ENCODE measurements at places on chromosomes 4 and X. TPM values are rescaled to one million over a fixed set of nuclear protein-coding genes. Genes with fewer than 3 reads are reported as not detected.

DNA sequence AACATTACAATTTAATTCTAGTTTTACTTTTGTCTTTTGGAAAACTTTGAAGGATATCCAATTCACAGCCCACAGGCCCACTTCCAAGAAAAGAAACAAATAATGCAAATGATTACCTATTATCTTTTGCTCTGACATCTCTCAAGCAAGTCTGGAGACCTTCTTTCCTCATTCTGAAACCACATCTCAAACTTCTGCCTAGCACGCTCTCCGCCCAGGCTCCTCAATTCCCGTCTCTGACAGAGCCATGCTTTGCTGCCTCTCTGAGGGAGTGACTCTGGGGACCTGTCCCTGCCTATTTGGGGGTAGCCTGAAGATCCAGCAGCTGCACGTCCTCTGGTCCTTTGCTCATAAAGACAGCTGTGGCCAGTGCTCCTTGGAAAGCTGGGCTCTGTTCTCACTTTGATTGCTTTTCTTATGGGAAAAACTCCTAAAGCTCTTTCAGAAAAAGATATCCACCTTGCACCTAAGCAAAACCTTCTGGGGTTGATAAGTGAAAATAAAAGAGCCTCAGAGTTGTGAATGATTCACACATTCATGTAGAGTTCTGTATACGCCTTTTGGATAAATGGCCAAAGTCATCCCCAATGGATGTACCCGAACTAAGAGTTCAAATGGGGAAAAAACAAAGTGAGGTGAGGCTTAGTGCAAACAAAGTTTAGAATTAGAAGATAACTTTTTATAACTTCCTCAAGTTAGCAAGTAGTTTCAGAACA, 72.4 kb upstream of the TNIP3 start:
- H3K27ac ChIP-seq: no peak overlapping the region
- no peak for DNase-seq
- H3K4me1 ChIP-seq: no peaks in the 10 kb centered on the region

GRCh38 chrX:131955099-131955777, 67.9 kb upstream of the STK26 start:
- no peaks in the 10 kb centered on the region for H3K4me1 ChIP-seq
- DNase-seq: no peak
- H3K4me3 ChIP-seq: no peak overlapping the region
- H3K27ac ChIP-seq: no peak overlapping the region
- peaks cover 6% of the 10 kb centered on the region for H3K27me3 ChIP-seq

DNA sequence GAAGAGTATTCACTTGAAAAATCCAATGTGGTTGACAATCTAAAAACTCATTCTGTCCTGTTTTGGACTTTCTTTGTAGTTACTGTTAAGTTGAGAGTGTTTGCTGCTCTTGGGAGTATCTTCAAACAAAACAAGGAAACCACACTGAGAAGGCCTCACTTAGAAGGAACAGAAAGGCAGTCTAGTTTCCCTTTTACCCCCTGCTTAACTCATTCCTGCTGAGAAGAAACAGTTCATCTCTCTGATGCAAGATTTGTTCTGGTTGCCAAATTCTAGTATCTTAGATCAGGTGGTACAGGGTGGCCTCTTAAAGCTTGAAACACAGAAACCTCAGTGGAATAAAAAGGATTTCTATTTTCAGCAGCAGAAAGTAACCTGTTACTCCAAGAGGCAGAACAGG, 41.4 kb downstream of the GUCY2F start:
- H3K36me3 ChIP-seq: no peaks in the 10 kb centered on the region
- no peaks in the 10 kb centered on the region for H3K4me1 ChIP-seq
- H3K4me3 ChIP-seq: no peak overlapping the region
- no peaks in the 10 kb centered on the region for H3K27me3 ChIP-seq
- no peak overlapping the region for H3K27ac ChIP-seq

DNA sequence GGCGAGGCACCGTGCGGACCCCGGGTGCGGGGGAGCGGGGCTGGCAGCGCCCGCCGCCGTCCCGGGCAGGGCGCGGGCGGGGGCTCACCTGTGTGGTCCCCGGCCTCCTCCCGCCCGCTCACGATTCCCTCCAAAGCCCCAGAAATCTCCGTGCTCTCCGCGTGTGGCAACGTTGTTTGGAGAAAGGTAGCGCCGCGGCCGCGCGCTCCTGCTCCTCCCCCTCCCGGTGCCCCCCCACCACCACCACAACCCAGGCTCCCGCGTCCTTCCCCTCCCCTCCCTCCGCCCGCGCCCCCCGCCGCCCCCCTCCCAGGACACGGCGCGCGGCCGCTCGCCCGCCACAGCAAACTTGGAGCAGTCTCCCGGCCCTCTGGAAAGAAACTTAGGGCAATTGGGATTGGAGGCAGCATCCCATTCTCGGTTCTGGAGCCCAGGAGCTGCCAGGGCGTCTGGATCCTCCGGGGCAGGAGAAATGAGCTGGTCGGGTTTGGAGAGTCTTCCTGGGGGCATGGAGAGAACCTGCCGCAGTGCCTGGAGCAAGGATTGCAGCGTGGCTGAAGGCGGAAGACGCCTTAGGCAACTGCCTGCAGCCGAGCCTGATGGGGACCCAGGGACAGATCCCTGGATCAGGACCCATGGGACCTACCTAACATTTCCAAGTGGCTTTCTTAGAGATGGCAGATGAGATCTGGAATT, 855 bp downstream of the KLF3 start:
- H3K36me3 ChIP-seq: no peaks in the 10 kb centered on the region
- H3K4me3 ChIP-seq: peak overlapping the region; percentile 74
- peak overlapping the region; percentile 99 for H3K27ac ChIP-seq

CAMK2D gene
- total RNA-seq: 30.7 TPM

P2RY10 gene
- 0.38 TPM for total RNA-seq

DNA sequence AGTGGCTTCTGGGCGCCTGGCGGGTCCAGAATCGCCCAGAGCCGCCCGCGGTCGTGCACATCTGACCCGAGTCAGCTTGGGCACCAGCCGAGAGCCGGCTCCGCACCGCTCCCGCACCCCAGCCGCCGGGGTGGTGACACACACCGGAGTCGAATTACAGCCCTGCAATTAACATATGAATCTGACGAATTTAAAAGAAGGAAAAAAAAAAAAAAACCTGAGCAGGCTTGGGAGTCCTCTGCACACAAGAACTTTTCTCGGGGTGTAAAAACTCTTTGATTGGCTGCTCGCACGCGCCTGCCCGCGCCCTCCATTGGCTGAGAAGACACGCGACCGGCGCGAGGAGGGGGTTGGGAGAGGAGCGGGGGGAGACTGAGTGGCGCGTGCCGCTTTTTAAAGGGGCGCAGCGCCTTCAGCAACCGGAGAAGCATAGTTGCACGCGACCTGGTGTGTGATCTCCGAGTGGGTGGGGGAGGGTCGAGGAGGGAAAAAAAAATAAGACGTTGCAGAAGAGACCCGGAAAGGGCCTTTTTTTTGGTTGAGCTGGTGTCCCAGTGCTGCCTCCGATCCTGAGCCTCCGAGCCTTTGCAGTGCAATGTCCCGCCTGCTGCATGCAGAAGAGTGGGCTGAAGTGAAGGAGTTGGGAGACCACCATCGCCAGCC, at the start of gene ATOH1:
Gene ATOH1 (plus strand): TSS at position 422 of the 663 bp plus-strand sequence. CDS start 174 bp downstream, at position 596.
- H3K27me3 ChIP-seq: peaks cover 11% of the 10 kb centered on the region
- H3K4me3 ChIP-seq: peak within 1 kb of the TSS; percentile 60
- peaks cover 28% of the 10 kb centered on the region for H3K4me1 ChIP-seq
- DNase-seq: no peak

DNA sequence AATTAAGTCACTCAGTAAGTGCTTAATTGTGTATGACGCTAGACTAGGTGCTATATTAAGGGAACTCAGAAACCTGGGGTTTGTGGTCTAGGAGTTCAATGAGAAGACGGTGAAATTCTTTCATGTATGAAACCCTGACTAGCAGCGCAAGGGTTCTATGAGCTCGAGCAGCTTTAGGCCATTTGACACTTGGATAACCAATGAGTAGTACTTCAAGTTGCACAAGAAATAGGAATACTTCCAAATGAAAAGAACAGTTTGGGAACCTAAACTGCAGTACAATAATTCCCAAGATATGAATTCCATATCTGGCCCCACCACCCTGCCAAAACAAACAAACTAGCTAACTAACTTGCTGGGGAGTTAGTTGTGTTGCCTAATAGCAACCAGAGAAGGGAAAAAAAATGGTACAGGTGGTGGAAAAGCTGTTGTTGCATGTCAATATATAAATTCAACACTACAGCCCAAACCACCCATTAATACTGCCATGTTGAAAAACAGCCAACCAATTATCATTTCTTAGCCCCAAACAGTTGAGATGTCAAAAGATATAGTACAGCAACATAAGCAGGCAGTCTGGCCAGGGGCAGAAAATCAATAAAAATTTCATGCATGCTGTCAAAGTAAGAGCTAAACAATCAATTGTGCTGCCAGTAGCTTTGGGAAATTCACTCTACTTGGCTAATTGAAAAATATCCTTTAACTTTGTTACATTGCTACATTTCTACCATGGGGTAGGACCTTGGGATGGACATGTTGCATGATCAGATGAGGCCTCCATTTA, 54.6 kb upstream of the MCF2 start:
- H3K36me3 ChIP-seq: no peaks in the 10 kb centered on the region
- H3K4me3 ChIP-seq: no peak overlapping the region
- H3K4me1 ChIP-seq: no peaks in the 10 kb centered on the region
- no peaks in the 10 kb centered on the region for H3K27me3 ChIP-seq
- no peak overlapping the region for H3K27ac ChIP-seq

PRRG1 gene
- 6.8 TPM for total RNA-seq

- no peaks in the 10 kb centered on the region for H3K36me3 ChIP-seq
- DNase-seq: no peak
- no peaks in the 10 kb centered on the region for H3K4me1 ChIP-seq
Observed at GRCh38 chrX:148466292-148466691, 34.1 kb upstream of the AFF2 start.

- H3K4me3 ChIP-seq: no peak overlapping the region
- no peaks in the 10 kb centered on the region for H3K36me3 ChIP-seq
- no peak overlapping the region for H3K27ac ChIP-seq
- no peaks in the 10 kb centered on the region for H3K27me3 ChIP-seq
- no peak for DNase-seq
Observed at GRCh38 chrX:116493271-116493670, 30.5 kb upstream of the CT83 start.

- H3K27ac ChIP-seq: no peak overlapping the region
- DNase-seq: no peak
- H3K4me1 ChIP-seq: peaks cover 28% of the 10 kb centered on the region
- H3K27me3 ChIP-seq: no peaks in the 10 kb centered on the region
- no peaks in the 10 kb centered on the region for H3K36me3 ChIP-seq
Observed at GRCh38 chr4:98771959-98772632, 113.7 kb upstream of the TSPAN5 start.

BMP3 gene
- total RNA-seq: 0.53 TPM

DNA sequence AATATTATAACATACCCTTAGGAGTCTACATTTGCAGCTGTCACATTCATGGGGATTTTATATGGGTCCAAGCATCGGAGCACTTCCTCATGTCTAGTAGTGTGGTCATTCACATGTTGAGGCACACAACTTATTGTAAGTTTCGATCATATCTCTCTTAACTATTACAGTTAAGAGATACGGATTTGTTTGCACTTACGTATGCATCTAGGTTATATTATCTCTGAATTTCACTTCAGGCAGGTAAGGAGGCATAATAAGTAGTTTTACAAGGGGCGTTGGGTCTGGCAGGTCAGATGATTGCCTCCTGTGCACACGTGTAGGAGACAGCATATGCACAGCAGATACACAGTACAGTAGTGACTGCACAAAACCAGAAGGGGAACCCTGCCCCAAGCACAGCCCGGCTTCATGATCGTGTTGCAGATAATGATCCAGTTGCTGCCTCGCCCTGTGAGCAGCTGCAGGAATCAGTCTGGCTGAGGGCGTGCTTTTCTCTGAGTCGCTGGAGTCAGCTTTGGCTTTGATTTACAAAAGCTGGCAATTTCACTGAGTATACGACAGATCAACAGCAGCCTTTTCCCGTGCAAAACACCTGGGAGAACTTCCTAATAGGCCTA, 302.9 kb upstream of the GATB start:
- no peak for DNase-seq
- no peak overlapping the region for H3K4me3 ChIP-seq
- no peaks in the 10 kb centered on the region for H3K36me3 ChIP-seq
- no peaks in the 10 kb centered on the region for H3K4me1 ChIP-seq

- no peak overlapping the region for H3K4me3 ChIP-seq
- H3K27me3 ChIP-seq: no peaks in the 10 kb centered on the region
- H3K4me1 ChIP-seq: peaks cover 10% of the 10 kb centered on the region
- H3K36me3 ChIP-seq: no peaks in the 10 kb centered on the region
- no peak for DNase-seq
Observed at GRCh38 chr4:55364691-55365344, 18.8 kb downstream of the SRD5A3 start.

GRCh38 chr4:98803251-98803650, 125.7 kb downstream of the EIF4E start:
- H3K27ac ChIP-seq: no peak overlapping the region
- no peak overlapping the region for H3K4me3 ChIP-seq
- DNase-seq: no peak
- no peaks in the 10 kb centered on the region for H3K36me3 ChIP-seq
- H3K27me3 ChIP-seq: no peaks in the 10 kb centered on the region
- peaks cover 11% of the 10 kb centered on the region for H3K4me1 ChIP-seq

MEPE gene
- total RNA-seq: not detected

DNA sequence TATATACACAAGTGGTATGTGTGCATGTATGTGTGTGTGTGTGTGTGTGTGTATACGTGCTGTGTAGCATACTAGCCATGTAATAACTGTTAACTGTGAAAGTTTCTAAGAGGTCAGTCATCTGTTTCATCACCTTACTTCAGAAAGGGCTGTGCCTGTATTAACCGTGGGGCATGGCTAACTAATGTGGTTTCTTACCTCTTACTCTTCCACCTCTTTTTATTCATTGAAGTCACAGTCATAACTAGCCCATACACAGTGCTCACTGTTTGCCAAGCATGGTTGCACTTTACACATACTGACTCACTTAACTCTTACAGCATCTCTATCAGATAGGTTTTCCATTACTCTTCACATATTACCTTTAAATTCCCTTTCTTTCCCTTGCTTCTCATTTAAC, 23.7 kb upstream of the LRAT start:
- no peaks in the 10 kb centered on the region for H3K36me3 ChIP-seq
- H3K27me3 ChIP-seq: no peaks in the 10 kb centered on the region
- H3K4me3 ChIP-seq: no peak overlapping the region
- H3K27ac ChIP-seq: no peak overlapping the region

- H3K27me3 ChIP-seq: no peaks in the 10 kb centered on the region
- no peaks in the 10 kb centered on the region for H3K4me1 ChIP-seq
- no peak overlapping the region for H3K27ac ChIP-seq
- H3K4me3 ChIP-seq: no peak overlapping the region
Observed at GRCh38 chr4:24248674-24249630, 335.4 kb downstream of the DHX15 start.

DNA sequence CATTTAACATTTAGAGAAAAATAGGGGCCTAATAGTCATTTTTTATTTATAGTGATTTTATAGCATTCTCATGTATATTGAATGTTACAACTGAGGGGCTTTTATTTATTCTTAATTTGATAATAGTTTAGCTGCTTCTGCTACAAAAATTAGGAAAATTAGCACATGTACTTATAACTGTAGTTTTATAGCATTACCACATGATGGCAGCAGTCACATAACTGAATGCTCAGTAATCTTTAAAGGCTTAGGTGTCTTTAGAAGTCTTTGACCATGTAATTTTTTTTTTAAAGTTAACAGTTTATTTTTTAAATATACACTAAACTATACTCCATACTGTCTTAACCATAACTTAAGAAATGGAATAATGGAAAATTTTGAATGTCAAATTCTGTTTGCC, 136.6 kb downstream of the STAG2 start:
- no peaks in the 10 kb centered on the region for H3K36me3 ChIP-seq
- no peak overlapping the region for H3K27ac ChIP-seq
- DNase-seq: no peak
- no peaks in the 10 kb centered on the region for H3K4me1 ChIP-seq
